ENCODE measurements at places on chromosomes 3 and 15.

GRCh38 chr15:57090496-57090859 is 172.0 kb downstream of the TCF12 start:
- no peak for DNase-seq

- DNase-seq, result no peak
Observed at GRCh38 chr3:43255662-43256061, 30.7 kb upstream of the SNRK start.

DNA sequence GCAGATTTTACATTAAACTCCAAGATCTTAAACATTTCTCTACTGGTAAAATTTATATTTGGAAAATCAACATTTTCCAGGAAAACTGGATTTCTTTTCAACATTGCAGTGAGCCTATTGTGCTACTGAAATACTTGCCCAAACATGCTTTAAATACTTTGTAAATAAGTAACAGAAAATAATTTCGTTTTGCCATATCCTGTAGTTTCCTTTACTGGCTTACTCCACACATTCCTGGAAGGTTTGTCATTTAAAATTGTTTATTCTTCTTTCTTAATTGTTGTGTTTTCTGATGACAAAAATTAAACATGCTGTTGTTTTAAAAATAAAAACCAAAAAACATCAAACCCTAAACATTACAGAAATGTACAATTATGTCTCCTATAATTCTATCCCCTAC is 22.0 kb downstream of the ACAD11 start:
- no peak for DNase-seq

DNA sequence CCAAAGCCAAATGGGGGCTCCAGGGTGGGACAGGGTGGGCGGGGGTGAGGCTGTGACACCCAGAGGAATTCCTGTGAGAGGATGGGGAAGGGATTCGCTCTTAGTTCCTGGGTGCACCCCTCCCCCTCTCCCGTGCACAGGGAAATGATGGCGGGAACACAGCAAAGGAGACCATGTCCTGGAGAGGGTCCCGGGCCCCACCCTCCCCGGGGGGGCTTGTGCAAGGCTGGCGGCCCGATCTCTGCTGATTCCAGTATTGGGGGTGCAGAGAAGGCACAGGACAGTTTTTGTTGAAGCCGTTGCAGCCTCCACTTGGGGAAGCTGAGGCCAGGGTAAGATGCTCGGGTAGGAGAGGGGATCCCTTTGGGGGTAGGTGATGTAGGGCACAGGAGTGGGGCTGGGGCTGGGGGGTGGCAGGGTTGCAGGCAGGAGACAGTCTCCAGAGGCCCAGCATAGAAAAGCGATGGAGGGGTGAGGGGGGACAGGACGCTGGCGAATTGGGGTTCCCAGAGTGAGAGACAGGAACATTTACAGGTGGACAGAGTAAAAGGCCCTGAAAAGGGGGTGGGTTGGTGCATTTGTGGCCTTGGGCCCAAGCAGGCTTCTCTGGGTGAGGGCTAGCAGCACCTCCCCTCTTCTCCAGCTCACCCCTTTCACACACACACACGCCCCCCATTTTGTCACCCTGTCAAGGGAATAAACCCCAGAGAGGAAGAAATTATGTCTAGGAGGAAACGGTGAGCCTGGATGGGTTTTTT is 38.5 kb downstream of the HMCES start:
- DNase-seq, result no peak

DNA sequence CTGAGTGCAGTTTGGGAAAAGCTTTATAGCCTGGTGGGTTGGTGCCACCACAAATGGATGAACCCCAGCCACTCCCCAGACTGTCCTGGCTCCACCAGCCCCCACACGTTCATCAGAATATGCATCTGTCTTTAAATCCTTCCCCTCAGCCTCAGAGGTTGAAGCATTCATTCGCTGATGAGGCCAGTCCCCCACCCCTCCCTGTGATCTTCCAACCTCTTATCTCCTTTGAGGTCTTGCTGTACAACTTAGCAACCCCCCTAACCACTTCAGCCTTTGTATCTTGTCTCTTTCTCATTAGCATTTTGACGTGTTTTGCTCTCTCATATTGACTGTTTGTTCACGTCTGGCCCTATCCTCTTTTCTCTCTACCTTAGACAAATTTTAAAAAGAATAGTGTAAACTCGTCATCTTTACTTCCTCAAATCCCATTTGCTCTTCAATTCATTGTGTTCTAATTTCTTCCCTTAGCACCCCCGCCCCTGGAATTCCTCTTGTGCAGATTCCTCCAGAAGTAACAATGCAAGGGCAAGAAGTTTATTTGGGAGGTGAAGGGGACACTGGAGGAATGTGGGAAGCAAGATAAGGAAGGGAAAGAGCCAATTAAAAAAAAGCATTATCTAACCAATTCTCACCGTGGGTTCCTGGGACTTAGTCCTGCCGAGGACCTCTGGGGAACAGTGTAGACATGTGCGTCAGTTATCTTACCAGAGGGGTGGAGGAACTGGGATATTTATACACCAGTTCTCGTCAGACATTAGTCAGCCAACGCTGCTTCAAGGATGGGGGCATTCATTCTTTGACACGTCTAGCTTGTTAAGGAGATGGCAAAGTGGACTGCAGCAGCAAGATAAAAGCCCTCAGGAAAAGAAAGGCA is 38.6 kb downstream of the MOBP start:
- DNase-seq, result no peak

DNA sequence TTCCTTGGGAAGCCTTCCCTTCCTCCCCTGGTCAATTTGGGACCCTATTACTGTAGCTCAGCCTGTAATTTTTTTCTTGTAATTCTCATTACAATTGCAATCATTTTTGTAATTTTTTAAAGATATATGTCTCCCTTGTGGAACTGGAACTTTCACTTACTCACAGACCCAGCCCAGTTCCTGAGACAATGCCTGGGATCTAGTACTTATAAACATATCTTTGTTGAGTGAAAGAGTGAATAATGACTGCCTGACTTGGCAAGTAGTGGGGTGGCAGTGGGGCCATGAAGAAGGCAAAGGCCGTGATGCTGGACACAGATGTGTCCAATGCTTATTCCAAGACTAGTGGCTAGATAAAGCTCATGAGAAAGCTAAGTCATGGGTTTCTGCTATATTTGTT is 294.5 kb upstream of the LRRN1 start:
- DNase-seq, result no peak

DNA sequence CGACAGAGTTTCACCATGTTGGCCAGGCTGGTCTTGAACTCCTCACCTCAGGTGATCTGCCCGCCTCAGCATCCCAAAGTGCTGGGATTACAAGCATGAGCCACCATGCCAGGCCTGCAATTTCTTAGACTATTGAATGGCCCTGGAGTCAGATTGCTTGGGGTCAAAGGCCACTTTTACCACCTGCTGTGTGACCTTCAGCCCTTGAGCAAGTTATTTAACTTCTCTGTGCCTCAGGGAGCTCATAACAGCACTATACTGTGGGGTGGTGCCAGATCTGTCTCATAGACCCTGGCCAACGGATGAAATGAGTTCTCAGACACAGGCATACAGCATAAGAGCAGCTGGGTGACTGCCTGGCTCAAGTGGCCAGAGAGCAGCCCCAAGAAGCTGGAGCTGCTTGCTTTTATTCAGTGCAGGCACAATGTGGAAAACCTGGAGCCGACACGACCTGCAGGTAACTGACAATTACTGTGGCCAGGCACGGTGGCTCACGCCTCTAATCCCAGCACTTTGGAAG is 44.9 kb upstream of the FURIN start:
- no peak for DNase-seq

- no peak for DNase-seq
Observed at GRCh38 chr3:112143251-112143650, 10.2 kb upstream of the GCSAM start.

DNA sequence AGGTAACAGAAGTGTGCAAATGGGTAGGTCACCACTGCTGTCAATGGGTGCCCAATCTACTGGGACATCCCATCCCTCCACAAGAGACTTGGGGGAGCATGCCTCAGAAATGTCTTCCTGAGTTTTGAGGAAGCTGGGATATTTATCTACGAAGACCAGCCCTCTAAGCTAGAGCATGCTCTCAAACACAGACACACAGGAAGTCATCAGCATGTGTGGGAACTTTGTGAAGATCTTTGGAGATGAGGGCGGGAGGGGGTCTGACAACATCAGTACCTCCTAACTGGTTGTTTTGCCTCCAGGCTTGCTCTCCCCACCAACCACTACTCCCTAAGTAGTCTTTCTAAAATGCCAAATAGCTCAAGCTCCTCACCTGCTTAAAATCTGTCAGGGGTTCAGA is 3.5 kb upstream of the MEF2A start:
- DNase-seq, result no peak

DNA sequence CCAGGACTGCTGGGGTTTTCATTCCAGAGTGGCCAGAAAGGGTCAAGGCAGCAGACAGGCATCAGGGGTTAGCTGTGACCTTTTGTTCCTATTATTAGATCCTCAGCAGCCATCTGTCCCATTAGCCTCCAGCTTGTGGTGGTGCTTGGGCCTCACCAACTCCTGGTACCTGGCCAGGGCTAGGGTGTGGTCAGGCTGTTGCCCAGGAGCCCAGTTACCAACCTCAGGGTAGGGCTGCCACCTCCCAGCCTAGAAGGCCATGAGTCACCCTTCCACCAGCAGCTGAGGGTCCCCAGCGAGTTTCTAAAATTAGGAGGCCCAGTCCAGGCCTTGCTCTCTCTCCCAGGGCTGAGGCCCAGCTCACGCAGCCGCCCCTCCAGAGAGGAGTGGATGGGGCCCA is 12.2 kb downstream of the TMEM43 start:
- no peak for DNase-seq

GRCh38 chr3:82196645-82197044 is 435.2 kb upstream of the GBE1 start:
- no peak for DNase-seq

DNA sequence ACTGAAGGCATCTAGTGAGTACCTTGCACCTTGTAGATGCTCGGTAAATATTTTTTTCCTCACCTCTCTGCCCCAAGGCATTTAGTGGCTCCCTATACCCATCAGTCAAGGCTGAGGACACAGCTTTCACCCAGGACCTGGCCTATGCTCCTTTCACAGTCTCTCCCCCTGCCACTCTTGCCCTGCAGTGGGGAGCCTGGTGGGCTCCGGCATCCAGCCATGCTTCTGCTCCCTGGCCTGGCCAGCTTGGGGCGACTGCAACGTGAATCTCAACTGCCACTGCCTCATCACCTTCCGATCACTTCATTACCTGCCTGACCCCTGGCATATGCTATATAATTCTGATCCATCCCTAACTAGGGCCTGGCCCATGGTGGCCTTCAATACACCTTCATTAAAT is 735 bp upstream of the CX3CR1 start:
- no peak for DNase-seq

- DNase-seq, result no peak
Observed at GRCh38 chr3:76011121-76011520, 225.8 kb upstream of the ZNF717 start.

- no peak for DNase-seq
Observed at GRCh38 chr3:51813539-51813938, 34.5 kb upstream of the IQCF6 start.

GRCh38 chr3:48142316-48142870 is 45.8 kb downstream of the CDC25A start:
- DNase-seq, result no peak

DNA sequence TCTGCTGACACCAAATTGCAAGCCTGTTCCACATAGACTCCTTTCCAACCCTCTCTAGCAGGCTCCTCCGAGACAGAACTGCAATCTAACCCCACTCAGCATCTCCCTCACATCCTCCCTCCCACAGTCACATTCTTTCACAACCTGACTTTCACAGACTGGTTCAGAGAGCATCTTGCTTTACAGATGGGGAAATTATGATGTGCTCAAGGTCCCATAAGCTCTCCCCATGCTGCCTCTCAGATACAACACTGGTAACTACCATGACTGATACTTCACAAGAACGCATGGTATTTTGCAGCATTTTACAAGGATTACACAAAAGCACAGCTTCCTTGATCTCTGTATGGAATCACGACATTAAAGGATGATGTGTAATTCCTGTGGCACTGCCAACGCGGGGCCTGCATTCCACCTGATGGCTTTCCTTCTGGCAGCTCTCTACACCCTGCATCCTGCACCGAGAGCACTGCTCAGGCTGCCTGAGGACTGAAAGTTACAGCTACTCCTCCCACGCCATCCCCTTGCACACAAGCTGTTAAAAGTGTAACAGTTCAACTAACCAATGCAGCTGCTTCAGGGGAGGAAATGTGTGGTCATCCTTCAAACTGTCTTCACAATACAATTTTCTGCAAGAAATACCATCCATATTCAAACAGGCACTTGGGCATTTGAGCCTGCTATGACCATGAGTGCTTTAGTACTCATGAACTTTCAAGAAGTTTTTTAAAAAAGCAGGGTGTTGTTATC is 27.6 kb downstream of the TBC1D2B start:
- DNase-seq, result peak; percentile 82

GRCh38 chr3:185029086-185029485 is 123.8 kb downstream of the C3orf70 start:
- no peak for DNase-seq

DNA sequence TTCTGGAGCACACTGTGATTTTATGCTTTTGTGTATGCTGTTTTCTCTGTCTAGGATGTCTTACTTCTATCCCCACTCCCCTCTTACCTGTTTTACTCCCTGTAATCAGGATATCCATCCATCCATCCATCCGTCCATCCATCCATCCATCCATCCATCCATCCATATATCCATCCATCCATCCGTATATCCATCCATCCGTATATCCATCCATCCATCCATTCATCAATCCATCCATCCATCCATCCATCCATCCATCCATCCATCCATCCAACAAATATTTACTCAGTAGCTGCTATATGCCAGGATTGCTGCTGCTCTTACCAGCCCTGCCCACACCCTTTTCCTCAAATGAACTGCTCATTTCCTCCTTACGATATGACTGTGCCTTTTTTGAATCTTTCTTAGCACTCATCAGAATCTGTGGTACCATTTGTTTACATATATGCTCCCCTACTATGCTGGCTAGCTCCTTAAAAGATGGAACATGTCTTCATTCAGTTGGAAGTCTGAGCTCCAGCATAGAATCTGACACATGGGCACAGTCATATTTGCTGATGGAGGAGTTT is 35.2 kb downstream of the USP13 start:
- no peak for DNase-seq

DNA sequence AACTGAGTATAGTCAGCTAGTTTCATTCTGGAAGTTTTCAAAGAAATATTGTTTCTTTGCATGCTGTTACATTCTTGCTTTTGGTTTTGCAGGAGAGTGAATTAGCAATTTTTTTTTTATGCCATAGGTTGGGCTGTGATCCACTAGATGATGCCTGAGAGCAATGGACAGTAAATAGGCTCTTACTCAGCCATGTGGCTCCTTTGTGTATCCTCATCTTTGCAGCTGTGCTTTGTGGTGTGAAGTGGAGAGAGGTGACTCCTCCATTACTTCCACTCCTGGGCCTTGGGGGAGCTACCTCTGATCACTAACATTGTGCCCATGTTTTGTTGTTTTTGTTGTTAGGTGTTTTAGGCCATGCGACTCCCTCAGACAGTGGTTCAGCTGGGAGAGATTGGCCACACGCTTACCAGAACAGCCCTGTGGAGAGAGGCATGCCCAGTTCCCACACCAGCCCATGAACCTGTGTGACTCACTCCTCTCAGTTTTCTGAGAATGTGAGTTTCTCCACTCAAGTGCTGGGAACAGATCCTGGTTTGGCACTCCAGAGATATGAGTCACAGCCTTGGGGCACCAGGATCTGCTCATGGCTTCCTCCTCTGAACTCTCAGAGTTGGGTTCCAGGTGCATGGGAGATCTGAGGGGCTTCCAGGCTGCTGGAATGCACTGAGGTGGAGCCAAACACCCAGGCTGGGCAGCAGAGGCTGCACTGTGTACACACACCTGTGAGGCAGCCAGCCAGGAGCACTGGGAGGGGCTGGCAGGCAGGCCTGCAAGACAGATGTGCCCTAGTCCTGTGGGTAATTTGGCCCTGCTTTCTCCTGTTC is 785.3 kb downstream of the ROBO2 start:
- no peak for DNase-seq
